ENCODE measurements at places on chromosomes 5 and 9. TPM values are rescaled to one million over a fixed set of nuclear protein-coding genes. Genes with fewer than 3 reads are reported as not detected.

Gene SOX30
- 0.19 TPM for total RNA-seq

GRCh38 chr9:106622164-106622487 is 240.8 kb upstream of the ZNF462 start:
- no peak overlapping the region for H3K27ac ChIP-seq
- DNase-seq, result no peak
- no peaks in the 10 kb centered on the region for H3K27me3 ChIP-seq

DNA sequence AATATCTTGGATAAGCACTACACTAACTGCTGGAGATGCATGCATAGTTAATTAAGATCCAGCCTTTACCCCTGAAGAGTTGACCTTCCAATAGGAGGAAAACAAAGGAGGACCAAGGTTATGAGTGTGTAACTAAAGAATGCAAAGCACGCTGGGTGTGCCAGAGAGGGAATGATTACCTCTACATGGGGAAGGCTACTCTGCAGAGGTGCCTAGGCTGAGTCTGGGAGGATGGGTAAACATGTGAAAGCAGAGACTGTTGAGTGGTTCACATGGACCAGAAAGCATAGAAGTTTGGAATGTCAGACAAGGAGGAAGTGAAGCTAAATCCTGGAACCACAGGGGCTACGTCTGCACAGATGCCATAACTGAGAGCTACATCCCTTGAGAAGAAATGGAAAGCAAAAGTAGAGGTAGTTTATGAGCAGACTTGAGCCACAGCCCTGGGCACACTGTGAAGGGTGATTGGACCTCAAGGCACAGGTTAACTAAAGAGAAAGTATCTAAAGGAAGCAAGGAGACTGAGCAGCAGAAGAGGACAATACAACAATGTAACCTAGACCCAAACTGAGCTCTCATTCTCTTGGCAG is 176.2 kb downstream of the DENND1A start:
- H3K4me1 ChIP-seq, result peaks cover 15% of the 10 kb centered on the region
- H3K4me3 ChIP-seq, result no peak overlapping the region

Gene NUTM2F
- total RNA-seq, result not detected

Gene PTGER4
- total RNA-seq, result 4.8 TPM

GRCh38 chr9:113042884-113043657 is 13.5 kb downstream of the ZFP37 start:
- no peak overlapping the region for H3K4me3 ChIP-seq
- H3K27ac ChIP-seq, result no peak overlapping the region
- H3K36me3 ChIP-seq, result peaks cover 40% of the 10 kb centered on the region
- DNase-seq, result no peak
- no peaks in the 10 kb centered on the region for H3K27me3 ChIP-seq
